Hypothalamus (tissue), 51 donors: ENCODE measurements at places on chromosomes 1 and 21.

GRCh38 chr1:219650880-219651279, 38.0 kb upstream of the ZC3H11B start:
- DNase-seq, result no peak

GRCh38 chr1:233394860-233395717, 67.6 kb downstream of the MAP3K21 start:
- DNase-seq, result no peak

DNA sequence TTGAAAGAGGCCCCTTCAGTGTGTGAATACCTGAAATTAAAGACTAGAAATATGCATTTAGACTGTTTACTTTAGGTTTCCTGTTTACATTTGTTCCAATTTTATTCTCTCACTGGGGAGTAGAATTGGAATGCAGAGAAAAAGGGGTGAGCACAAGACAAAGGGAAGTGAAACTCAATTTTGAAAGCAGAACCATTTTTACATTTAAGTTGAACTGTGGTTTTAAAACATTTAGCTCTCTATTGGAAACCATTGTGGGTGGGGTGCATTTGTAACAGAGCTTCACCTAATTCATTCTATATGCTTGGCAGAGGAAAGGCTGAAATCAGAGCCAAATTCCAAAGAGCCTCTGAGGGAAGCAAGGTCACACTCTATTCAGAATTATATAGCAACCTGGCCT, 235.3 kb upstream of the C1orf105 start:
- DNase-seq, result no peak

GRCh38 chr21:42496839-42497202, 797 bp upstream of the RSPH1 start:
- no peak for DNase-seq

DNA sequence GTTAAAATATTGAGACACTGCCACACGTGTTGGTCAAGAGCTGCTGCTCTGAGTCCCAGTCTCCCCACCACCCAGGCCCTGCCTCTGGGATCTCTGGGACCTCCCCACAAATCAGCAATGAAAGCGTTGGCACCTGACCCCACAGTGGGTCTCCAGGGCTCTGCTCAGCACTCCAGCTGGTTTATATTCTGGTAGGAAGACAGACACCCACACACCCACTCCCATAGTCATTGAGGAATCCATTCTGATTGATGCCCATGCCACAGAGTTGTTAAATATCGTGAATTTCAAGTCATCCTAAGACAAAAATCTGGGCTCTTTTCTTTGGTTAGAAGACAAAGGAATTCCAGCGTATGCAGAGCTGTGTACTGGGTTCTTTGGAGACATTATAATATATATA, 91.6 kb downstream of the KIF26B start:
- no peak for DNase-seq

DNA sequence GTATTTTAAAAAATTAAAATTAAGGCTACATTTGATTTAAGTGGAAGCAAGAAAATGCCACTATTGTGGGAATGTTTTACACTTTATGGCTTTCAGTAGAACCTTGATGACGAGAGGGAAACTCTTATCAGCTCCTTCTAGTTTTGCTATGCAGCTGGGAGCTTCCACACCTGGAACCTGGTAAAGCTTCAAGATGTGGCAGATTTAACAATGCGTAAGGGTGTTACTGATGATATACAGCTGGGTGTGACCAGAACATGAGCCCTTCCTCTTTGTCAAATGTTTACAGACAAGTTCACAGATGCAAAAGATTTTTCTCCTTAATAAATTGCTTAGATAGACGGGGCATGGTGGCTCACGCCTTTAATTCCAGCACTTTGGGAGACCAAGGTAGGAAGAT, 20.3 kb downstream of the TTC13 start:
- DNase-seq, result no peak

DNA sequence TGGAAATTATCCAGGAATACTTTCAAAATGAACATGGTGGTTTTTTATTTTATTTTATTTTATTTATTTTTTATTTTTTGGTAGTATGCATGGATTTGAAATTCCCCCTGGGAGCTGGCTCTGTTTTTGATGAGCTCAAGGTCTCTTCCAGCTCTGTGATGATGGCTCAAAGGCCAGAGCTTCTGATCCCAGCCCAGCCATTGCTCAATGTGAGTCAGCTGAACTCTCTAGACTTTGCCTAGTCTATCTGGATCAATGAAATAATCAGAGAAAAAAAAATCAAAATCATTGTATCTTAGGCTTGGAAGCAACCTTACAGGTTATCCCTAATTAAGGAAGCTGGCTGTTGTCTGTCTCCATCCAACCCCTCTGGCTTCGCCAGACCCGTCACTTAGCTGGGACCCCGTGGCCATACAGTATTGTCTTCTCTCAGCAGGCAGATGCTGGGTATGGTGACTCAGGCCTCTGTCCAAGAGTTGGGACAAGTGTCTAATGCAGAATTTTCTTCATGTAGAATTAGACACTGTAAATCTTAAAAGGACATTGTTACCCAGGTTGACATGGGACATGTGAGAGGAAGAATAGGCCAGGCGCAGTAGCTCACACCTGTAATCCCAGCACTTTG, 90.2 kb upstream of the LPGAT1 start:
- DNase-seq, result no peak

- no peak for DNase-seq
These were observed 458.3 kb upstream of the ADAMTS5 start for GRCh38 chr21:27425172-27425571.

- DNase-seq, result no peak
These were observed 243.0 kb downstream of the SIPA1L2 start for GRCh38 chr1:232386721-232387510.

- peak; percentile 1 for DNase-seq
These were observed 715.3 kb upstream of the CXADR start for GRCh38 chr21:16797540-16797939.

DNA sequence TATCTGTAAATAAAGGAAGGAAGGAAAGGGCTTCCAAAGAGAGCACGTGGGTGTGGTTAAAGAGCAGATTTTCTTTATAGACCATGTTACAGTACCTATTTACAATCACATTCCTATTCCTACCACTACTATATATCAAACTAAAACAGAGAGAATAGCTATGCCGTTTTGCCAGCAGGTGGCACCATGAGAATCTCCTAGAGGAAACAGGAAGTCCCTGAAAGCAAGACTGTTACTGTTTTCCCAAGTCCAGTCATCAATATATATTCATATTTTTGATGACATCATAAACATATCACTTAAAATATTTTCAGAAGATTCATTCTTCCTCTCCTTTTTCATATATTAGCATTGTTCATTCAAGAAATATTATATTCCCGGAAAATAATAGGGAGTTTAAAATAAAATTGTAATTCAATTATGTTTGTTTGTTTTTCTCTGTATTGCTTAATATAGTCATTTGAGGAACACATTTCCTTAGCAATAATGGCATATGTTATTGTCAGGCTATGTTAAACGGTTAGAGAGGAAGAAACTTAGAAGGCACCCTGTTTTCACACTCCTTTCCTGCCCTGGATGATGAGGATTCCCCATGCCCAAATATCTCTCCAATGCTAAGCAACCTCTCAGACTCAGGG, 6.6 kb downstream of the CCDC190 start:
- no peak for DNase-seq

DNA sequence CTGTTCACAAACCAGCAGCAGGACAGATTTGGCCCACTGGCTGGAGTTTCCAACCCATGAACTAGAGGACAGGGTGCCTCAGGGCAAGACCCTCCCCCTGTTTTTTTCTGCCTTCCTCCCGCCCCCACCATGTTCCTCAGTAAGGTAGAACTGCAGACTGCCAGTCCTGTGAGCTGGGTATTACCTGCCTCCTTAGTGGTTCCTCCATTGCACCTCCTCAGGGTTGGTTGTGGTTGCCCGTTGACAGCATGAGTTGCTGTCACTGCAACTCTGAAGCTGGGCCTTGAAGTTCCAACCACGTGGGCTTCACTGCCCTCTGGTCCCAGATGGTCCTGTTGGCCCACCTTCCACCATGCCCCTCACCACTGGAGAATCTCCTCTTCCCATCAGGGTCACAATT, 28.8 kb downstream of the TENT5C start:
- no peak for DNase-seq

GRCh38 chr1:116038679-116039078, 62.4 kb downstream of the SLC22A15 start:
- no peak for DNase-seq

DNA sequence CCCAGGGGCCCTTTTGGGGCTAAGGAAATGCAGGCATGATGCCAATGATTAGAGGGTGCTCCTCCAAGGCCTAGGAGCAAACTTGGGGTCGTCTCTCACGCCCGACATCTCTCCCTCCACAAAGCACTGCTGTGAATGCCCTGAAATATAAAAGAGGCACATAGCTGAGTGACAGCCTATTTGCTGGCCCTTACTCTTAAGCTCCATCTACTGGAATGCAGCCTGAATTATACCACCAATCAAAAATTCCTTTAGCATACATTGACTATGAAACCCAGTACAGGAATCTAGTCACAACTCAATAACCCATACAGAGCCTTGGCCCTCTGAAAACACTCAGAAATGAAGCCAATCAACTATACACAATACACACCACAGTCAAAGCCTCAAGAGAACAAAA, 105.5 kb downstream of the LRIG2 start:
- DNase-seq, result no peak

- DNase-seq, result no peak
These were observed at the start of gene FASLG for GRCh38 chr1:172658871-172659453. FASLG (plus strand) TSS chr1:172659103; CDS start chr1:172659202, 99 bp downstream.

DNA sequence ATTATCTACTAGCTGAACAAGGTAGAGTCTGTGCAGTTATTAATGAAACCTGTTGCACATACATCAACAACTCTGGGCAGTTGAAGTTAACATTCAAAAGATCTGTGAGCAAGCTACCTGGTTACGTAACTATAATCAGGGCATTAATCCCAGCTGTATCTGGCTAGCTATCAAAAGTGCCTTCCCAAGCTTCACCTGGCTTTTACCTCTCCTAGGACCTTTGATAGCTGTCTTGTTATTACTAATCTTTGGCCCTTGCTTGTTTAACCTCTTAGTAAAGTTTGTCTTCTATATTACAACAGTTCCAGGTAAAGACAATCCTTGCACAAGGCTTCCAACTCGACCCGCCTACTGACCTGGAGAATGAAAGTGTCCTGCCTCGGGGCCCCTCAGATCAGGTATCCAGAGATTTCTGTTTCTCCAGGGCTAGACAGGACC, 29.6 kb upstream of the SLC6A9 start:
- no peak for DNase-seq

DNA sequence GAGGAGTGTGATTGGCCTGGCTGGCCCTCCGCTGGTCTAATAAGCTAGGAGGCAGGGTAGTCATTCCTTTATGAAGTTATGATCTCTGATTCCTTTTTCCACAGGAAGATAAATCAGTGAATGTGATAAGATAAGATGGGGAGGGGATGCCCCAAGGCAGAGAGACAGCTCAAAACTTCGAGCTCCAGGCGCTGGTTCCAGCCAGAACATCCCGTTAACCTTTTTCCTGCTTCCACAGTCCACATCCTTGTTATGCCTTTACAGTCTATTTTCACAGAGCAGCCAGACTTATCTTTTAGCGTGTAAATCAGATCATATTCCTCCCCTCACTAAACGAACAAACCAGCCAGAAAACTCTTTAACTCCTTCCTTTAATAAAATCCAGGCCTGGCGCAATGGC, 38.5 kb upstream of the BMP8B start:
- no peak for DNase-seq

GRCh38 chr1:107740579-107740978, 224.4 kb downstream of the VAV3 start:
- DNase-seq, result no peak

- no peak for DNase-seq
These were observed 44.9 kb upstream of the EFHD2 start for GRCh38 chr1:15364740-15365139.

DNA sequence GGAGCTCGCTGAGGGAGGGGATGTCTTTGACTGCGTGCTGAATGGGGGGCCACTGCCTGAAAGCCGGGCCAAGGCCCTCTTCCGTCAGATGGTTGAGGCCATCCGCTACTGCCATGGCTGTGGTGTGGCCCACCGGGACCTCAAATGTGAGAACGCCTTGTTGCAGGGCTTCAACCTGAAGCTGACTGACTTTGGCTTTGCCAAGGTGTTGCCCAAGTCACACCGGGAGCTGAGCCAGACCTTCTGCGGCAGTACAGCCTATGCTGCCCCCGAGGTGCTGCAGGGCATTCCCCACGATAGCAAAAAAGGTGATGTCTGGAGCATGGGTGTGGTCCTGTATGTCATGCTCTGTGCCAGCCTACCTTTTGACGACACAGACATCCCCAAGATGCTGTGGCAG, 1.4 kb downstream of the TSSK3 start:
- no peak for DNase-seq

DNA sequence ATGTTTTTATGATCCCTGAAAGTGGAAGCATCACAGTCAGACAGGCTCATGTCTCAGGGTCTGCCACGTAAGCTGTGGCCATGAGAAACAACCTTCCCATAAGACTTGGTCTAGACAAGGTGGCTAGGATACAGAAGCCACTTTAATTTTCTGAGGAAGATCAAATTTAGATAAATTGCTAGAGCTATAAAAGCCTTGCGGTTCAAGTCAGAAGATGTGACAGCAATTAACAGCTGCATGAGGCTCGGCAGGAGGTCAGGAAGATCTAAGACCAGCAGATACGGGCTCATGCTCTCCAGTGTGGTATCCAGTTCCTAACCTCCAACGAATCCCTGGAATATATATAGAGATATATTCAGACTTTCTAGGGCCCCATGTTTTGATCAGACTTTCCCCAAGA, 577.1 kb downstream of the PLPP3 start:
- no peak for DNase-seq

DNA sequence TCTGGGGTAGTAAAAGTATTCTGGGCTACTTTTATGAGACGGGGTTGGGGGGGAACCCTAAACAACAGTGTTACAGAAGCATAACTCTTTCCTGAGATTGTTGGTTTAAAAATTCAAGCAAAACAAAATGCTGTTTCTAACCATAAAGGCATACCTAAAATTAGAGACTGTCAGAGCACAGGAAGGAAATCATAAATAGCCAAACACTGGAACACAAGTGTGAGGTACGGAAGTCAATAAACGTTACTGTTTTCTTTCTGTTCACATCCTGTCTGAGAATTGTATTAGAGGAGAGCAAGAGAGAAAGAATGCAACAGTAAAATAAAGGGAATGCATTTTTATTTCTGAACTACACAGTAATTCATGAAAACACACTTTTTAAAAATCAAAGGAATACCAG, 42.8 kb upstream of the IL12RB2 start:
- DNase-seq, result no peak

- no peak for DNase-seq
These were observed 207 bp upstream of the SVBP start for GRCh38 chr1:42817440-42817767.

GRCh38 chr21:42777064-42777756, 102.1 kb downstream of the WDR4 start:
- no peak for DNase-seq

- DNase-seq, result no peak
These were observed 22.6 kb downstream of the SLC5A9 start for GRCh38 chr1:48245106-48245505.

- no peak for DNase-seq
These were observed 10.1 kb upstream of the ZBTB8B start for GRCh38 chr1:32454726-32455125.

GRCh38 chr1:23515905-23516304, 15.1 kb downstream of the E2F2 start:
- no peak for DNase-seq

- DNase-seq, result no peak
These were observed 2.9 kb upstream of the TSPAN2 start for GRCh38 chr1:115092175-115092574.

GRCh38 chr1:34984793-34985608, at the start of gene TMEM35B:
TMEM35B (minus strand) TSS chr1:34985347; CDS start chr1:34985305, 42 bp downstream.
- no peak for DNase-seq
